ENCODE measurements at places on chromosomes 4 and X.

GRCh38 chr4:38967260-38968095, 64.7 kb downstream of the TMEM156 start:
- DNase-seq, result no peak

- DNase-seq, result no peak
These were observed 435.3 kb downstream of the ZIC3 start for GRCh38 chrX:138001226-138001625.

DNA sequence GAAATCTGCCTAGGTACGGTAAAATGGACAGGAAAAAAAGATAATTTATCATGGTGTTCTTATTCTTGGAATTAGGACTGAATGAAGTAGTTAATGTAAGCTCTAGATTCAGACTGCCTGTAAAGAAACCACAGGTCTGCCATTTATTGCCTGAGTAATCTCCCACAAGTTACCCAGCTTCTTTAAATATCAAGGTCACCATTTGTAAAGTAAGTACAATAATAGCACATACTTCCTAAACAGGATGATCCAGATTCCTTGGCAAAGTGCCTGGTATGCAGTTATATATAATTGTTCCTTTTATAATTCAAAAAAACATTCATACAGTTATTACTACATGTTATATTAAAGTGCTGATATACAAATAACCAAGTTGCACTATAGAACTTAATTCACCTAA, 368.6 kb downstream of the HNRNPD start:
- DNase-seq, result no peak

DNA sequence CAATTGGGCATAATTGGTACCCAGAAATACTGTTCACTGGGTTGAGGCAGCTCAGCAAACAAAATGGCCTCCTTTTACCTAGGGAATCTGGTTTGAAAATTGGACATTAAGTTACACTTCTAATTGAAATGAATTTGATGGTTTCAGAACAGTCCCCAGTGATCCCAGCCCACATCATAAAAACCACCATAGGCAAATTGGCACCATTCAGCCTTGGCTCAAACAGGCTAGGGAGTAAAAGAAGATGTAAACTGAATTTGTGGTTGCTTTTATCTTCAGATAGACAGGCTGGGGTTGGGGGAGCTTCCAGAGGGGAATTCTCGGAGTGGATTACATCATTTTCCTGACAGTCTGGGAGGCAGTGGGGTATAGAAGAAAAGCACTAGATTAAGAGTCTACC, 576.5 kb downstream of the MID1IP1 start:
- DNase-seq, result no peak

DNA sequence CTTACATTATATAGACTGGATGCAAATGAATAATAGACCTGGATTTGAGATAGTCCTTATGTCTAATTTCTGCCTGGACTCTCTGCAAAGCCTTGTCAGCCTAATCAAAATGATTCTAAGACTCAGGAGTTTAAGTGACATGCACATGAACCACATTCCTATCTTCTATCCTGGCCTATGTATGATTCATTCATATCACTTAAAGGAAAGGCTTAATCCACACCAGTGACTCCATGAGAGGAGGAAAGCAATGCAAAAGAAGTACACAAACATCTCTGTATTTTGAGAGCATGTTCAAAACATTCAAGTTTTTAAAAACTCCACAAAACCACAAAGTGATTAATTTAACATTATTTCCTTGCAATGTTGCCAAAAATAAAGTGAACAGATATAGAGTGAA, 14.6 kb downstream of the AMOT start:
- DNase-seq, result no peak

DNA sequence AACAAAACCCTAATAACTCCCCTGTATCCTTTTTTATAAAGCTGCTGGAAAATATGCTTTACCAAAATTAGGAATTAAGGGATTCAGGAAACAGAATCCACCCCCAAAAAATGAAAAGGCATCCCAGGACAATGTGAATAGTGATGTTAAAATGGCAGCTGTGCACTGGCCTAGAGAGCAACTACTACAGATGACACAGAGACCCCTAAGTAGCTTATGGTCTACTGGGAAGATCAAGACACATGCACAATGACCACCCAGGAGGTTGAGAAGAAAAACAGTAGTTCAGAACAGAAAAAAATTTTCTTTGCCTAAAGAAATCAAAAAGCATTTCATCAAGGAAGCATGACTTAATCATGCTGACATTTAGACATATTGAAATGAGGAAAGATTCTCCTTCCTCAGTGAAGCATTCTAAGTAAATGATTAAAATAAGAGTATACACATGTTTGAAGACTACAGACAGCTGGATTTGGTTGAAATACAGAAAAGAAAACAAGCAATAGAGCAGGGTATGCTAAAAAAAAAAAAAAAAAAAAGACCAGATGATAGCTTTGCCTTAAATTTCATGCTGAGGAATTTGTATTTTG, 117.3 kb downstream of the WDFY3 start:
- no peak for DNase-seq

DNA sequence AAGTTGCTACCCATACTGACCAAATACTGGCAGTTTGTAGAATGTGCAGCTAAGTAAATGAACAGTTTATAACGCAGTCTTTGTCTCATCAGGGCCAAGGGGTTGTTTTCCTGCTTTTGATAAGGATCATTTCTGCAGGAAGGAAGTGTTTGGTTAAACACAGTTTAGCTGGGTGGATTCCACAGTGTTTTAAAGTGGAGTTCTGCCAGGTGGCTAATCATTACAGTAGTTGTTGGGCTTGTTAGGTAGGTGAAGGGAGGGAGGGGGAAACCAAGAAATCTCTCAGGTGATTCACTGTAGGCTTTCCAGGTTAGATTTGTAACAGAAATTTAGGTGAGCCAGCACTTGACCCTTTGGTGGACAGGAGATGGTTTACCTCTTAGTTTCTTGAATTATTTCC, 58.1 kb downstream of the FNIP2 start:
- peak; percentile 8 for DNase-seq

- DNase-seq, result no peak
These were observed 168.4 kb upstream of the EDNRA start for GRCh38 chr4:147312376-147313046.

DNA sequence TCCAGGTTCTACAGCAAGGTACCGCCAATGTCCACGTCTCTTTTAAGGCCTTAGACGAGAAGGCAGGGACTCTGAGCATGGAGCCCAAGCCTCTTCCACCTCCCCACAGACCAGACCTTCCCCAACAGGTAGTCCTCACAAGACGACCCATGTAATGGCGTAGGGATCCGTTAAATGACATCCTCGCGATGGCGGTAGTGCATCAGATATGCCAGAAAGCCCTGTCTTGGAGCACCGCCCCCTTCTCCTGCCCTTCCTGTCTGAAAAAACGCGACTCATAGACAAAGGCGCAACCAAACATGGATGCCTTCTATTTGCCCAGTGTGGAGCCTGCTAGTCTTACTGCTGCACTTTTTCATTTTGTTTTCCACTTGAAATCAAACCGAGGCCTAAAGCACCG, 185.4 kb downstream of the OR13H1 start:
- peak; percentile 88 for DNase-seq

GRCh38 chr4:5971078-5971450, 47.2 kb downstream of the C4orf50 start:
- no peak for DNase-seq

DNA sequence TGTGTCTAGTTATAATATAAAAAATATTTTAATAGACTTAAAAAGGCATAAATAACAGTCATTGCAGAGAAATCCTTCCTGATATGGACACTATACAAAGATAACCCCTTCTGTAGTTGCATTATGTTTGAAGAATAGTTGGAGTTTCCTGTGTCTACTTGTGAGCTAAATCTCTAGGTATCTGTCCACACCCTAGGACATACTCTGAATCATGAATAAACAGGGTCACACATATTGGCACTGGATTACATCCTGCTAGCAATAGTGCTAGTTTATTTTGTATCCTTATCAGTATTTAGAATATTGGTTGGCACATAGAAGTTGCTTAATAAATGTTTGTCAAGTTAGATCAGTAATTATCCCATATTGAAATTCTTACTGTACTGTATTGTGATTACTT, 173.9 kb downstream of the GRXCR1 start:
- DNase-seq, result no peak

DNA sequence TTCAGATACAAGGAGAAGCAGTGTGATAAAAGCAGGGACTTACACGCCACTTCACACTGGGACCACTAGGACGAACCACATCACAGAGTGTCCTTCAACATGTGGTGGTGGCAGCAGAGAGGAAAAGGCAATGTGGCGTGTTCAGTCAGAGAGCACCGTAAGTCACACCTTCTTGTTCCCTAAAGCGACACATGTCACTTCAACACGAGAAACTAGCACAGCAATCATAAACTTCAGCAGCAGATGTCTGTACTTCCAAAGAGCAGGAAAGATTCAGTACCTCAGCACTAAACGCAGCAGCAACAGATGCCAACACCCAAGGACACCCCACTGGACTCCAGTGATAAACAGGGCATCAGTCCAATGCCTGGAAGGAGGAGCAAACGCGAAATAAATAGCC, 96.7 kb downstream of the AREG start:
- no peak for DNase-seq

GRCh38 chrX:39310891-39311290, 509.6 kb downstream of the MID1IP1 start:
- DNase-seq, result no peak
